COR-L47 (cell line): ENCODE measurements at places on chromosomes 7 and 10.

- DNase-seq = no peak
These were observed 15.4 kb upstream of the HIBADH start for GRCh38 chr7:27677912-27678612.

GRCh38 chr10:76393875-76394706 lies 962.7 kb downstream of the LRMDA start:
- no peak for DNase-seq

DNA sequence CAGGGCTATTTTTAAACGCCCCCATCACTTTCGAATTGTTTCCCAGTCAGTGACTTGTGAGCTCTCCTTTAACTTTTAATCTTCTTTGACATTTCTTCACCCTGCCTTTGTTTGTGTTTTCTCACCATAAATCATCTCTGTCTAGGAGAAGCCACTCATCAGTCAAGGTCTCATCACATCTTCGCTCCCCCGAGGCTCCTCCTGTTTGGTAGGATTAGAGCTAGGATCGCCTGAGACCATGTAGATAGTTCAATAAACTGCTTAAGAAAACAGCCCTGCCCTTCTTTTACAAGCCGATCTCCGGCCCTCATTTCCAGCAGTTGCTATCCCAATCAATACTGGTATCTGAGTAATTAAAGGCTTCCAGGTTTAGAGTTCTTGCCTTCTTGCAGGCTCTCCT lies 472.8 kb upstream of the ADARB2 start:
- no peak for DNase-seq

DNA sequence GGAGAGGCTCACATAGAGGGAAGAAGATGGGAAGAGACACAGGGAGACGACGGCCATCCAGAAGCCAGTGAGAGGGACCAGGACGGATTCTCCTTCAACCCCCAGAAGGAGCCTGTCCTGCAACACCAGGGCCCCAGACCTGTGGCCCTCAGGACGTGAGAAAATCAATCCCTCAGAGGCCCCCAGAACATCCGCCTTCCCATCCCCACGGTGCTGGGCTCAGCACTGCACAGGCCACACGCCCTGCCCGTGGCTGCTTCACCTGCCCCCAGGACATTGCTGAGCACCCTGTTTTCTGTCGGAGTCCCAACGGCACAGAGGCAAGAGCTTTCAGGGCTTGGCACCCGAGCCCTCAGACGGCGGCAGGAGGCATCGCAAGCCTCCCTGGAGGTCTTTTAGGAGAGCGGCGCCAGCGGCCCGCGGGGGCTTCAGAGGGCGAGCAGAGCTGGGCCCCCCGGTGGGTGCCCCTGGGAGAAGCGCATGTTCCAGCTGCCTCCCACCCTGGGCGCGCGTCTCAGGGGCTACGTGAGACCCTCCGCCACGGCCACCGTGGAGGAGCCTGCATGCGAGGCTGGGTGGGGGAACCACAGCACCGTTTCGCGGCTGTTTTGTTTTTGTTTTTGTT lies 42.8 kb downstream of the PDGFA start:
- DNase-seq = no peak

GRCh38 chr7:120793213-120793936 lies 64.6 kb downstream of the TSPAN12 start:
- DNase-seq = no peak

DNA sequence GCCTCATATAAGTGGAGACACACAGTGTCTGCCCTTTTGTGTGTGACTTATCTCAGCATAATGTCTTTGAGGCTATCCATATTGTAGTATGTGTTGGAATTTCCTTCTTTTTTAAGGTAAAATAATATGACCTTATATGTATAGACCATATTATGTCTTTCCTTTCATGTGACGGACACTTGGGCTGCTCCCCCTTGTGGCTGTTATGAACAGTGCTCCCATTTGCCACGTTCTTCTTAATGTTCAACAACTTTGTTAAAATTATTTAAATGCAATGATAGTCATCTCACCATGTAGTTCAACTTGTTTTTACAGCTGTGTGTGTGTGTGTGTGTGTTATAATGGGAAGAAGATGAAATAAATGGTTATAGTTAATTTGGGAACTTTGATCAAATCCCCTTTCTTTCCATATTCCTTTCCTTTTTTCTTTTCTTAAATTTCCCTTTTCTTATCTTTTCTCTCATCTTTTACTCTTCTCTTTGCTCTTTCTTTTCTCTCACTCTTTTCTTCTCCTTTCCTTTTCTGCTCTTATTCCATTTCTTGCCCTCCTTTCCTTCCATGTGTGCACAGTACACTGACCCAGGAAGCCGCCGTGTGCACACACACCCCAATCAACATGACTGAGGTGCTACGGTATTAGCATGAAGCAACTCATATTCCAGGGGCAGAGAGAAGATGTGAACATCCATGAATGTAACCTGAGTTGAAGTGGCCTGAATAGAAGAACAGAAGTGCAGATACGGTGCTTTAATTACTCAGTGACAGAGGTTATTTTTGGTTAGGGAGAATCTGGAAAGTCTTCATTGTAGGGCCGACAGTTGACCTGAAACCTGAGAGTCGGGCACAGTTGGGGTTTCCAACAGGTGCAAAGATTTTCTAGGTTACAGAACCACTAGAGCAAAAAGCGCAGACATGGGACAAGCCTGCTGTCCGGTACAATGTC lies 596.6 kb downstream of the SDK1 start:
- peak; percentile 35 for DNase-seq

DNA sequence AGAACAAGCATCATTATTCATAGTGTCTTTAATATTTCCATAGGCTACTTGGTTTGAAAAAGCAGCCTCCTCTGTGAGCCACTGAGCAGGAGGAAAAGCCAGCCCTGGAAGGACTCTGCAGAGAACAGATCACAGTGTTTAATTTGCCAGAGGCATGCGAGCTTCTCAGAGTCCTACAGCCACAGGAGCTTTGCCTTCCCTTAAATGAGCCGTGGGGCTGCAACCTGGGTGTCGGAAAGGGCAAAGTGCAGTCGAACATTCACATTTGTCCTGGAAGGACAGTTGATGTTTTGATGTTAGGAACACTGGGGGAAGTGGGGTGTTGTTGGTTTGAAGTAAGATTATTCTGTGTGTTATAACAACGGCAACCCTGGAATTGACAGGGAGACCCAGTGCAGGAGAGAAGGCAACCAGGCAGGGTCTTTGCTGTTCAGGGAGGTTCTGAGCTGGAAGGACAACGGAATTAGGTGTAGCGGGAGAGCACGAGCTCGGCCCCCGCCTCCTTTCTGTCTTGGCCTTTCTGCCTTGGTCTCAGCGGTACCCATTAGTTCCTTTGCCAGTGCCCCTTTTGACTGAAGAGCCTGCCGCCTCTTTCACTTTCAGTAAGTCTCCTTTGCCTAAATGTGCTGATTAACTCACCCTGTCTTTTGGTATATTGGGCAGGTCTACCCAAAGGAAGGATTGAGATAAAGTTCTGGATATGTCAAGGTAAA lies 192.3 kb upstream of the PITRM1 start:
- DNase-seq = no peak

DNA sequence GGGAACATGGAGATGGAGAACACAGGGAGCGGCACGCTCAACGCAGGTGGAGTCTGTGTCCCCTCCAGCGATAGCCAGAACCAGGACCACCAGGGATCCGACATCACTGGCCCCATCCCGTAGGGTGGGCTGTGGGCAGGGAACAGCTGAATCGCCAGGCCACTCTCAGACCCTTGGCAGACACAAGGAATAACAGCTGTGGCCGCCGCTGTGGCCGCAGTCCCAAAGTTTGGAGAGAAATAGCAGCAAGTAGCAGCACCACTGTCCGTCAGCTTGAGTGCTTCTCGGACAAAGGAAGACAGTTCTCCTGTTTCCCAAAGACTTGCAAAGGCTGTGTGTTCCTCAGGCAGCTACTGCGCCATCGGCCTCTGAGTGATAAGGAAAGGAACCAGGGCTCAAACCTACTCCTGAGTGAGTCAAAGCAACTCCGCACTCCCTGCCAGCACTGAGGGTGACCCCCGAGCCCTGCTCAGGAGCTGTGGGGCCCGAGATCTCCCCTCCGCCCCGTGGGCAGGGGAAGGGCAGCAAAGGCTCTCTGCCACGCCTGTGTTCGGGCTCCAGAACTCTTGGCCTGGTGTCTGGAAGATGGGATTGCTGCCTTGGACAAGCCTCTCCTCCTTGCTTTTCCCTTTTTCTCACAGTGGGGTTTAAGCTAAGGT lies 82.3 kb upstream of the FAM20C start:
- DNase-seq = no peak

DNA sequence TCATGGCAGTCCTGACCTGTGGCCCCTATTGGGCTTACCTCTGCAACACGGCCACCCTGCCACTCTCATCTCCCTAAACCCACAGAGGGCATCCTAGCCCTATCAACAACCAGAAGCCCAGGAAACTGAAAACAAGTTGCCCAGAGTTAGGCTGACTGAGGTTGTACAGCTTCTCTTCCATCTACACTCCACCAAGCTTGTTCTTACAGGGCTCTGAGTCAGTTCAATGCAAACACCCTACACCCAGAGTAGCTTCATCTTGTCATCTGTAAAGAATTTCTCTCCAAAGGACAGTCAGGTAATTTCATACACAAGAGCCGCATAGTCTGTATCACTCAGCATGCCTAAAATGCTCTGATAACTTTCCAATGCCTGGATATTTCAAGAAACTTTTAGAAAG lies 175.4 kb downstream of the ARID5B start:
- no peak for DNase-seq

DNA sequence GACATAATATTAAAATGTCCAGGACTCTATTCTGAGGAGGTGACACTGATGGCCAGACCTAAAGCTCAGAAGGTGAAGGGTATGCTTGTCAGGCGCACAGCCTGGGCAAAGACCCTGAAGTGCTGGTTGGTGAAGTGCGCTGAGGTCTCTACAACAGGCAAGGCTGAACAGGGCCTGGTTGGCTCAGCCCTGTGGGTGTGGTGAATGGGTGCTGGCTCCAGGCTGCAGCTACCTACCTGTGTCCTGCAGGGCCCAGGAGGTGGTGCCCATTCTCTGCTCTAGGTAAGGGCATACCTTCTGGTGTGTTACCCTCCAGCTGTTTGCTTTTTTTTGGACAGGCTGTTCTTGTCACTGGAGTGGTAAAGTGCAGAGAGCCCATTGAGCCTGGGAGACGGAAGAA lies 85.1 kb downstream of the RAMP3 start:
- peak; percentile 19 for DNase-seq

DNA sequence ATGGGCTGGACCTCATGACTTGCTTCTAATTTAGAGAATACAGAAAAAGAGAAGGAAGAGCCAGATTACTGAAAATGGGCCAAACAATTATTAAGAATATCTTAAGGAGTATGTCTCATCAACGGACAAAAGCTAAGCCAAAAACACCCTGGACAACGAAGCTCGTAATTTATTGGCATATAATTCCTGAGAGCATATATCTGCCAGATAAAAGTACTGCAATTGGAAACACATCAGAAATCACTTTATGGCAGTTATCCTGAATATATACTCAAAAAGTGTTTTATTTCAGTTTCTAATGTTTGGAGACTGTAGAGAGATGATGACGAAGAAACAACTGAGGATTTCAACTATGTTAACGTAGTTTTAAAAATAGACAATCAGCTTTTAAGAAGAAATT lies 211.8 kb downstream of the CSTF2T start:
- DNase-seq = no peak

- DNase-seq = no peak
These were observed 10.4 kb downstream of the ATG9B start for GRCh38 chr7:151013733-151014497.

DNA sequence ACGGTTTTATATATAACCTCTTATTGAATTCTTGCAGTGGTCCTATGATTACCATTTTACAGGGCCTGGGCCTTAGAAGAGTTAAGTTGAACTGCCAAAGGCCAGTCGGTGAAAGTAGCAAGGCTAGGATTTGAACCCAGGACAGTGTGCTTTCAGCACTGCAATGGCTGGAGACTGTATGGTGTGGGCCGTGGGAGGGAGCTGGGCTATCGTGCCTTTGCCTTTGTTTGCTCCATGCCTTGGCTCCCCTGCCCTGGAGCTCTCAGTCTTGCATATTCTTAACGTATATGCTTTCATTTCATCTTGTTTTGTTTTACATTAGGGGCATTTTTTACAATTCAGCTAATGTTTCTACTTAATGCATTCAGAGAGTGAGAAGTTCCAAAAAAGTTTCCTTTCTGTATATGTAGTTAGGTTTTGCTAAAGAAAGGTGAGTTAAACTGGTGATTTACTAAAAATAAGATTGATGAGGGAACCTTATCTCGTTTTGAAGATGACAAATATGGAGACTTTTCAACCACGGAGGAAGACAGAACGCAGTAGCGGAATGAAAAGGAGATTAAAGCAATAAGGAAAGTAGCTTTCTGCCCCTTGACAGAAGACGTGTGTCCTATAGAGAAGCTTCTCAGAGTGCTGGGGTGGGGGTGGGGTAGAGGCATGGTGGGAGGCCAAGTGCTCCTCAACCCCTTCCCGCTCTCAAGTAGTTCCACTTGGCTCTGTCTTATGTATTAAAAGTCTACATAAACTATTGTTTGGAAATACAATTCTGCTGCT lies 82.5 kb downstream of the RTKN2 start:
- DNase-seq = no peak

GRCh38 chr10:23291551-23292334 lies 52.9 kb downstream of the C10orf67 start:
- DNase-seq = no peak

DNA sequence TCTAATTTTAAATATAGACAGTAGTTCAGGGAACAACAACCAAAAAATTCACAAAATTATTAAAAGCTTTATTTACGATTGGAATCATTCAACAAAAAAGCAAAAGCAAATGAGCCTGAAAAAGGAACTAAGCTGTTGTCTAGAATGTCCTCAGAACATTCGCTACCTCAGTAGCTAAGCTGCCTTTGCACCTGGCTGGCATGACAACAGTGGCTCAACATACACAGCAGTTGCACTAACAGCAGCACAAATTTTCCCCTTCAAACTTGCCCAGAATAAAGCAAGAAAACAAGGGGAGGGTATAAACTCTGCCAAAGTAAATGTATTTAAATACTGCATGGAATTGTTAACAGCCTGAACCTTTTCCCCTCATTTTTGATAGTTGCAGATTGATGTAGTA lies 70.4 kb upstream of the GRID1 start:
- no peak for DNase-seq

- DNase-seq = no peak
These were observed 253.7 kb downstream of the ARHGAP21 start for GRCh38 chr10:24469993-24470392.

GRCh38 chr7:15397922-15398760 lies 163.7 kb downstream of the AGMO start:
- DNase-seq = no peak

GRCh38 chr7:1343551-1343950 lies 110.9 kb downstream of the UNCX start:
- no peak for DNase-seq

DNA sequence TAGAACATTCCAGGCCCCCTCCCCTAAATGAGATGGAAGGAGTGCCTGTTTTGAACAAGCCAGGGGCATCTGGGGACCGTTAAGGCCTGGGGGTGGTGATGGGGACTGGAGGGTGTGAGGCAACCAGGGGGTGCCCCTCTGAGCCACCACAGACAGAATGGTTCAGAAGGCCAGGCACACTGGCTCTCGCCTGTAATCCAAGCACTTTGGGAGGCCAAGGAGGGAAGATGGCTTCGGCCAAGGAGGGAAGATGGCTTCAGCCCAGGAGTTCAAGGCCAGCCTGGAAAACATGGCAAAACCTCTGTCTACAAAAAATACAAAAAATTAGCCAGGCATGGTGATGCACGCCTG lies 173.2 kb upstream of the TNRC18 start:
- no peak for DNase-seq

- DNase-seq = no peak
These were observed 176.3 kb downstream of the GRID1 start for GRCh38 chr10:86190291-86190690.

- no peak for DNase-seq
These were observed 481.0 kb downstream of the GALNT17 start for GRCh38 chr7:71612911-71613310.

- no peak for DNase-seq
These were observed 5.1 kb downstream of the HOXA13 start for GRCh38 chr7:27194686-27195379.
